ENCODE measurements at places on chromosomes 5 and 9.

DNA sequence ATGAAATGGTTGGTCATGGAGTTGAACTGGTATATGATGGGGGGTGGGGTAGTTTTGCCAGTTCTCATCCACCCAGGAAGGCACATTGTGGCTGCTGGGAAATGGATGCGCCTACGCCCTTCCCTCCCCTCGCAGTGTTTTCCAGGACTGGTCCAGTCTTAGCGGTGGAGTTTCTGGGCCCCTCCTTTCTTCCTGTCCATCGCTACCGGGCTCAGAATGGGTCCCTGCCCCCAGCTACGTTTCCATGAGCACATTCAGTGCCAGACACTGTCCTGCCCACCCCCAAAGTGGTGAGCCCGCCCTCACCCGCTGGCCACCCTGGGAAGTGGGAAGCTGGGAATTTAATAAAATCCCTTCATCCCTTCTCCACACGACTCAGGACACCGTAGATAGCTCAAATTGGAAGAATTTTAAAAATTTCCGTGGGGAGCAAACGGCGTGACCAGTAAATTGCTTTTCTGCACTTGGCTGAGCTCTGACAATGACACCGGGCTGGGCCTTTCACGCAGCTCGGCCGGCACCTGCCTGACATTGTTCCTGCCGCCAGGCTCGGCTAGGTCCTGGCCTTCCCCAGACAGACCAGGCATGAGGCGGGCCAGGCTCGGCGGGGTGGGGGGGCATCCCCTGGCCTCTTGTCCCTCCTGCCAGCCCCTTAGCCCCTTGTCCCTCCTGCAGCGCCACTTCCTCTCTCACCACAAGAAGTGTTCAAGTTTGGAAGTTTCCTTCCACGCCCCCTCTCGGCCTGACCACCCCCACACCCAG is 3.6 kb downstream of the FGF18 start:
- no peak for DNase-seq

- no peak for DNase-seq
These were observed 57.3 kb upstream of the KLF4 start for GRCh38 chr9:107546859-107547258.

DNA sequence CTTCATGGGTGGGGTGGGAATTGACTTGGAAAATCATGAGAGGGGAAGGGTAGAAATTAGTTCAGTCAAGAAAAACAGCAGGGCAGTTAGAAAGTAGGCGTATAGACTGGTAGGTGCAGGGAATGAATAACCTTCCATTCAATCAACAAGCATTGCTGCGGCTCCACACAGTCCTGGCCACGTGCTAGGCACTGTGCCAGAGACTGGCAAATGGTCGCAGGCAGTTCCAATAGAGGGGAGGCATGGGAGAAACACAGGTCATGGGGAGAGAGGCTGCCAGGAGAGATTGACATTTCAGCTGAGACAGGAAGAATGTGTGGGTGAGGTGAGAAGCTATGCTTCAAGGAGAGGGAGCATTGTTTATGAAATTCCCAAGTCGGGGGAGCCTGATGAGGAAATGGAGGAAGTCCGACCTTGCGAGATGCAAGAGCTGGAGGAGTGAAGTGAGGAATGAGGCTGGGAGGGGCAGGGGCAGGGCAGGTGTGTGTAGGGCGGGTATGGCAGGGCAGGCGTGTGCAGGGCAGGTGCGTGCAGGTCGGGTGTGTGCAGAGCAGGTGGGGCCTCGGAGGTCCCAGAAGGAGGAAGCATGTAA is 54.4 kb upstream of the PPARGC1B start:
- DNase-seq, result no peak

DNA sequence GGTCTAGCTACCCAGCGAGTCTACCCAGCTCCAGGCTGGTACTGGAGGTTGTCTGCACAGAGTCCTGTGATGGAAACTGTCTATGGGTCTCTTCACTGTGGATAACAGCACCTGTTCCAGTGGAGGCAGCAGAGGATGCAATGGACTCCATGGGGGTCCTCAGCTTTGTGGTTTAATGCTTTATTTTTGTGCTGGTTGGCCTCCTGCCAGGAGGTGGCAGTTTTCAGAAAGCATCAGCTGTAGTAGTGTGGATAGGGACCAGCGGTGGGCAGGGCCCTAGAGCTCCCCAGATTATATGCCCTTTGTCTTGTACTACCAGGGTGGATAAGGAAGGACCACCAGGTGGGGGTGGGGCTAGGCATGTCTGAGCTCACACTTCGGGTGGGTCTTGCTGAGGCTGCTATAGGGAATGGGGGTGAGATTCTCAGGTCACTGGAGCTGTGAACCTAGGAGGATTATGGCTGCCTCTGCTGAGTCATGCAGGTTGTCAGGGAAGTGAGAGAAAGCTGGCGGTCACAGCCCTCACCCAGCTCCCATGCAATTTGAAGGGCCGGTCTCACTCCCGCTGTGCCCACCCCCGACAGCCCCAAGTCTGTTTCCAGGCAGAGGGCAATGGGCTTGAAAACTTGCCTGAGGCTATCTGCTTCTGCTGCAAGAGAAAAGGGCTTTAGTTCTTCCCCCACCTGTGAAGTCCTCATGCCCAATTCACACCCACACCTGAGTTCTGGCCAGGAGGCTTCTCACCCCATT is 397.1 kb downstream of the TLE1 start:
- no peak for DNase-seq

DNA sequence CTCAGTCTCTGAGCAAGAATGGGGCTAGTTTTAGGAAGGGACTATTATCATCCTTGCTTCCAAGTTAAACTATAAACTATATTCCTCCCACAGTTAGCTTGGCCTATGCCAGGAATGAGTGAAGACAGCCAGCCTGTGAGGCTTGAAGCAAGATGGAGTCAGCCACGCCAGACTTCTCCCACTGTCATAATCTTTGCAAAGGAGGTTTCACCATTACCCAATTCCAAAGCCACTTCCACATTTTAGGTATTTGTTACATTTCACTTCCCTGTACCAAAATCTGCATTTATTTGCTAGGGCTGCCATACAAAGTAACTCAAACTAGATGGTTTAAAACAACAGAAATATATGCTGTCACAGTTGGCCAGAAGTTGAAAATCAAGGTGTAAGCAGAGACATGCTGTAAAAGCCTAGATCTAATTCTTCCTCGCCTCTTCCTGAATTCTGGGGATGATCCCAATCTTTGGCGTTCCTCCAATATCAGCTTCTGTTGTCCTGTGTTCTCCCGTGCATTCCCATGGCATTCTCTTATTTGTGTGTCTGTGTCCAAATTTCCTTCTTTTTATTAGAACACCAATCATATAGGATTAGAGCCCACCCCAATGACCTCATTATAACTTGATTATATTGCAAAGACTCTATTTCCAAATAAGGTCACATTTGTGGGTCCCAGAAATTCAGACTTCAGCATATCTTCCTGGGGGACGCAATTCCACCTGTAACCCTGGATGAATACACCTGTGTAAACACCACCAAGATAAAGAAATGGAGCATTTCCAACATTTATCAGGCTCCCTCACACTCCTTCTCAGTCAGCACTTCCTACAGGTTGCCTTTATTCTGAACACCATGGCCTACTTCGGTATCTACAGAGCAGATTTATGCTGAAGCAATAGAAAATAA is 126.8 kb downstream of the GCNT1 start:
- no peak for DNase-seq

DNA sequence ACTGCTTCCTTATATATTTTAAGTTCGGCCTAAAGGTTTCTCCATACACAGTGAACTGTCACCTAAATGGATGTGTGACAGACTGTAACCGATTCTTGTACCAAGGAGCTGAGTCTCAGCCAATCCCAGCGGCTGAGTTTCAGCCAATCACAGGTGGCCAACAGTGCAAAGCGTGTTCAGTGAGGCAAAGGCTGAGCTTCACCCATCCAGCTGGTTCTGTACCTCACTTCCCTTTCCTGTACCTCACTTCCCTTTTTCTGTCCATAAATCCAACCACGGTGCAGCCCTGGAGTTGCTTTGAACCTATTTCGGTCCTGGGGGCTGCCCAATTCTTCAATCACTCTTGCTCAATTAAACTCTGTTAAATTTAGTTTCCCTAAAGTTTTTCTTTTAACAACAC is 15.7 kb upstream of the TBC1D9B start:
- peak; percentile 33 for DNase-seq

- no peak for DNase-seq
These were observed 108.0 kb upstream of the GHR start for GRCh38 chr5:42315214-42315613.

- no peak for DNase-seq
These were observed 73.5 kb downstream of the NR6A1 start for GRCh38 chr9:124697326-124698200.

GRCh38 chr9:74644023-74644422 is 146.9 kb downstream of the RORB start:
- DNase-seq, result no peak

DNA sequence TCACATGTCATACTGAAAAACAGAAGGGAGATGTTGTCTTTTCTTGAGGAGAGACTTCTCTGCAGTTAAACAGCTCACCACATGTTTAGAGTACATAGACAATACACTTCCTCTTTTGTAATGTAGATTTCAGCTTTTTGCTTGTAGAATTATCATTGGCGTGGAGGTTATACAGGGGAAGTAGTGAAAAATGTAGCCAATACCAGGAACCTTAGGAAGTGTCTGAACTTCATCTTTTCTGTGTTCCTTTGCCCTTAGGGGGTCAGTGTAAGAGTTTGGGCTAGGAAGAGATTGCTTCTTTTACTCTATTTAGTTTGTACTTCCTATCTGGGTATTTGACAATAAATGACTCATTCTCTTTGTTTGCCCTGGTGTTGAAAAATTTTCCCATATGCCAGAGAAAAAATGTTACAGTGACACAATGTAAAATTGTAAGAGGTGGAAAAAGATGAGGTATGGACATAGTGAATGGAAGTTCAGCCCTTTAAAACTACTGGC is 21.0 kb upstream of the CDKN2B start:
- DNase-seq, result peak; percentile 34

- no peak for DNase-seq
These were observed 210.2 kb downstream of the DAB2IP start for GRCh38 chr9:121861501-121862180.

- peak; percentile 27 for DNase-seq
These were observed 145.7 kb downstream of the ARHGAP26 start for GRCh38 chr5:142915813-142916424.

DNA sequence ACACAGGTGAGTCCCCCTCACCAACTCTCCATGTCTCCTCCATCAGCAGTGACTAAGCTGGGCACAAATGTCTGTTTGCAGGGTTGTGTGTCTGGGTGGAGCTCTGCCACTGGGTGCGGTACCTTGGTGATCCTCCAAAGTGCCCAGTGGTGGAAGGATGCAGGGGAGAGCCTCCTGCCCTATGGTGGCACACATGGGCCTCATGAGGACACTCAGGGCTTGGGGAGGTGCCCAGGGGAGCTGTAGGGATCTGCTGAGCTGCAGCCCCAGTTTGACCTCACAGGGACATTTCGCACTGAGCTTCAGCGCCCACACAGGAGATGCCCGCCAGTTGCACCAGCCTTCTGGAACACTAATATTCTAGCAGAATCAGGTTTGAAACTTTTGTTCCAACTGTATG is 29.5 kb downstream of the S1PR3 start:
- DNase-seq, result no peak

- DNase-seq, result no peak
These were observed 264.5 kb upstream of the CDH6 start for GRCh38 chr5:30928956-30929355.

GRCh38 chr5:172807766-172808311 is 26.2 kb upstream of the ERGIC1 start:
- no peak for DNase-seq

DNA sequence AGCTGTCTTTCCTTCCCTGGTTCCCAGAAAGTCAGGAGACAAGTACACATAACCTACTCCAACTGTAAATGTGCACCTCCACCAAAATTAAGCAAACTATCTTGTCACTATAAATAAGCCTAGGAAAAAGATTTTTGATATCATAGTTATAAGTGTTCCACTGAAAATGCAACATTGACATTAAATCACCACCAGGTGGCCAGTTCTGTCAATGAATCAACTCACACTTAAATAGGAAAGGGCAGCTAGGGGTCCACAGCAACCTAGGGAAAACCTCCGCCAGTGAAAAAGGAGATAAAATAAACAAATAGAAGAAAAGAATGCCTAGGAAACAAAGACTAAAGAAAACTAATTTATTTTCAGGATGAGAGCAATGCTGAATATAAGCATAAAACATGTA is 243.0 kb upstream of the PTPRD start:
- no peak for DNase-seq

- no peak for DNase-seq
These were observed 237.2 kb downstream of the ARL15 start for GRCh38 chr5:54073131-54073530.

DNA sequence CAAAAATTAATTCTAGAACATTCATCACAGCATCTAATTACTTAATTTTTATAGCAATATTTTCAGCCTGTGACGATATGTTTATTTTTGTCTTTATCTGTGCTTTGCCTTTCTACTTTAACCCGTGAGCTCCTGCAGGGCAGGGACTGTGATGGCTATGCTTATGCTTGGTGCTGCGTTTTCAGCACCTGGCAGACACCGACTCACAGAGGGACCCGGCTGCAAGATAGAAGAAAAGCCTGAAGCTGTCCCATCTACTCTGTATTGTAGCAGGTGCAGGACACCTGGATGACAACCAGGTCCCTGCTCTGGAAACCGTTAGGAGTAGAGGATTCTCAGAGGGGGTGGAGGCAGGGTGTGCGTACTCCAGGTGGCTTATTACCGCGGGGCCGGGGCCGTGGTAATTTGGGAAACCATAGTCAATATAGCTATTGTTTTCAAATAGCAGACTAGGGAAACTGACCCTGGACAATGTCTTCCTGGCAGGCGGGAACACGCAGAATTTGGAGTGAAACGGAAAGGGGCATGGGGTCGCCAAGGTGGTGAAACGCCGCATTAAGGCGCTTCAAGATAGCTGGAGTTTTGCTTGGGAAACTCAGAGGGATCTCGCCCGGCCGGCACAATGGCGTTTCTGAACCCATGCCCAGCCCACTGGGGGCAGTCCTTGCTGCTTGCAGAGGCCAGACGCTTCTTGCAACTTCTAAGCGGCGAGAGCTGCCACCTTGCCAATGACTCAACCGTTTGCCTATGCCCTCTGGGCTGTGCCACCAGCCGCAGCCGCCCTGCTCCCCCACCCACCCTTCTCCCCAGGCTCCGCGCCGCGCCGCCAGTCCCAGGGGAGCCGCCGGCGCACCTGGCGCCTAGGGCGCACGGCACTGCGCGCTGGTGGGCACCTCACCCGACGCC is 140.1 kb upstream of the PALM2AKAP2 start:
- no peak for DNase-seq

- DNase-seq, result no peak
These were observed 10.1 kb downstream of the KIF2A start for GRCh38 chr5:62316176-62316502.

- DNase-seq, result peak; percentile 8
These were observed 49.8 kb downstream of the EBF1 start for GRCh38 chr5:159049844-159050315.

DNA sequence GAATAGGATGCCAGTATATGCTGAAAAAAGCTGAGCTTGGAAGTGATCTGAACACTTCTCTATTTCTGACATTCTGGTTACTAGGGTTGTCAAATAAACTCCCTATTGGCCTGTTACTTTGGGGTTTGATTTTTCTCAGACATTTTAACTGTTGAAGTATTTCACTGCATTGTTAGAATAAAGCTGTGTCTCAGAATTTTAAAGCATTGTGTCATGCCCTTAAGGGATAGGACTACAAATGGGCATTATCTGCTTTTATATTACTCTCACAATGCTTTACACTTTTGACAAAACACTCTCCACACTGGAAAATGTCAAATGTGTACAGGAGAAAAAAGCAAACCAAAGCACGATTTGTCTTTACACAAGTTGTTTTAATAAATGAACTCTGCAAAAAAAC is 16.8 kb upstream of the GPR21 start:
- no peak for DNase-seq

- no peak for DNase-seq
These were observed 512.9 kb downstream of the HINT1 start for GRCh38 chr5:130652176-130652575.

Measured in naive B cell (primary cell).